ENCODE measurements at places on chromosomes 3 and 15.
A peak's percentile ranks its signal among the peaks of the same experiment; 100 is the strongest.

- no peak for DNase-seq
Measured at GRCh38 chr3:87361956-87362355, 85.6 kb upstream of the POU1F1 start.

- DNase-seq: no peak
Measured at GRCh38 chr15:66720206-66721010, 18.4 kb downstream of the SMAD6 start.

DNA sequence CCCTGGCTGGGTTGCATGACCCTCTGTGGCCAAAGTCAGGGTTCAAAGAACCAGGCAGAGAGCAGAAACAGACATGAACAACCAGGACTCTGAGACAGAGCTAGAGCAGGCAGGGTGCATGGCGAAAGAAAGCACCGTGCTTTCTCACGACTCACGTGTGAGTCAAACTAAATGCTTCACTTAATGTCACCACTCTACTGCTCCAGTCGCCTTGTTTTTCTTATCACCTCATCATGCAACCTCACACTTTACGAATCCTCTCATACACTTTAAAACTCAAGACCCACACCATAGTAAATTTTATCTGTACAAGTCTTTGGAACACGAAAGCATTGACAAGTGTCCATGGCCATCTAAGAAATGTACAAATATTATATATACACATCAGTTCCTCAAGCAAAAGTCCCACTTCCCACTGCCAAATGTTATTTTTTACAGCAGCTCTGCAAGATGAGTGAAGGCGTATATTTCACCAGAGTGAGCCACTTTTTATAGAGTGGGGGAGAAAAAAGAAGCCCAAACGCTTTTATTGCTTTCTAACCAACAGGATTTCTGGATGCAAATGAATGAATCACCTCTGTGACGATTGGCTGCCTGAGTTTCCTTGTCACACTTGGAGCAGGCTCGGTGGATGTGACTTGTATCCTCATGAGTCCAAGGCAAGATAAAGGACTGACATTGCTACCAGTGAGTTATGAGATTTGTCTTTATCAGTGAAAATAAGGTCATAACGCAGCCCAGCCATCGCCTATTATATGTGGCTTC, 16.0 kb upstream of the MEGF11 start:
- no peak for DNase-seq

DNA sequence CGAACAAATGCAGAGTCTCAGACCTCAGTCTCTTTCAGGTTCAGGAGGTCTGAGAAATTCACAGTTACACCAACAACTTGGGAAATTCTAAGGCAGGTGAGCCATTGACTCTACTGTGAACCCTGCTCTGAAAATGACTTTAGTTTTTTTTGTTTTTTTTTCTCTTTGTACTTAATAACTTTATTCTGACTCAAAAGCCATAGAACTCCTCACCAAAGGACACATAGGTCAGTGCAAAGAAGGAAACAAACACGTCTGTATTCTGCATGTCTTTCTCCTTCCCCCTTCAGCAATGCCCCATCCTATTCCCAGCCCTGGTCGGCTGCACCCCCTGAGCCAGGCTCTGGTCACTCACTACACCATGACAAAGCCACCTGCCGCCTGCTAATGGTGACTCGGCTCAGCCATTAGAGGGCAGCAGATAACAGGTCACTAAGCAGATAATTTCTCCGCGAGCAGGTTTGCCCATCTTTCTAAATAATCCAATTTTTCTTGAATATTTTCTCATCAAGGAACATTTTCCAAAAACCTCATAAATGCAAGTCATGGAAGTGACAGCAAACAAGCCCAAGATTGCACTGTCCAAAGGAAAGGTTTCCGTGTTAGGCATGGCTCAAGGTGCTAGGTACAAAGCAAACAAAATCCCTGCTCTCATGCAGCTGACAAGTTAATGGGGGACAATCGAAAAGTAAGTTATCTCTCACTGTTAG, 37.7 kb downstream of the TM4SF4 start:
- DNase-seq: peak; percentile 67

- no peak for DNase-seq
Measured at GRCh38 chr3:73658227-73658626, 33.5 kb upstream of the PDZRN3 start.

DNA sequence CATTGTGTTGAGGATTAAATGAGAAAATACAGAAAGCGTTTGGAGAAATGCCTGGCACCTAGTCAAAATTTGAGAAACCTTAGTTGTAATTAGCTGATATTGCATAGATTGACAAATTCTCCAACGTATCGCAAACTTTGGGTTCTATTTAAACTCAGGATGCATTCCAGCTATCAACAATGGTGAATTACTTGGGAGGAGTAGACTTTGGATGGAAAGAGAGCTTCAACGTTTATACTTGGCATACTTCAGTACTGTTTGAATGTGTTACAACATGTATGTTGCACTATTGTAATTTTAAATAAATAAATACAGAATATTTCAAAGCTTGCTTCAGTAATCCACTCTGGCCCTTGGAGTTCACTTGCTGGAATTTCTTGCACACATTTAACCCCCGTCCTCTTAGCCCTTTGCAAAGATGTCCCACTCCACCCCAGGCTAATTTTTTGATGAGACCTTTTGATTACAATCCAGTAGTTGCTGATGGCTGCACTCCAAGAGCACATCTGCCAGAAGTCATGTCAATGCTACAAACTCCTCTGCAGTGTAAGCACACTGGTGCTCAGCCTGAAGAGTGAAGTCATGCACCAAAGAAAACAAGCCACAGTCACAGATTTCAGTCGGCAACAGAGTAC, 4.7 kb upstream of the DIS3L start:
- DNase-seq: no peak

DNA sequence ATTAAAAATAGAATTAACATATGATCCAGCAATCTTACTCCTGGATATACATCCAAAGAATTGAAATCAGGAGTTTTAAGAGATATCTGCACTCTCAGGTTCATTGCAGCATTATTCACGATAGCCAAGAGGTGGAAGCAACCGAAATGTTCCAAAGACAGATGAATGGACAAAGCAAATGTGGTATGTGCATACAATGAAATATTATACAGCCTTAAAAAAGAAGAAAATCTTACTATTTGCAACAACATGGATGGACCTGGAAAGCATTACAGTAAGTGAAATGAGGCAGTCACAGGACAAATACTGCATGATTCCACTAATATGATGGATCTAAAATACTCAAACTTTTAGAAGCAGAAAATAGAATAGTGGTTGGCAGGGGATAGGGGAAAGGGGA, 9.3 kb upstream of the TMEM158 start:
- no peak for DNase-seq

GRCh38 chr3:156135921-156136638, 15.7 kb downstream of the KCNAB1 start:
- no peak for DNase-seq

GRCh38 chr3:36751326-36751725, 13.0 kb downstream of the DCLK3 start:
- DNase-seq: no peak

DNA sequence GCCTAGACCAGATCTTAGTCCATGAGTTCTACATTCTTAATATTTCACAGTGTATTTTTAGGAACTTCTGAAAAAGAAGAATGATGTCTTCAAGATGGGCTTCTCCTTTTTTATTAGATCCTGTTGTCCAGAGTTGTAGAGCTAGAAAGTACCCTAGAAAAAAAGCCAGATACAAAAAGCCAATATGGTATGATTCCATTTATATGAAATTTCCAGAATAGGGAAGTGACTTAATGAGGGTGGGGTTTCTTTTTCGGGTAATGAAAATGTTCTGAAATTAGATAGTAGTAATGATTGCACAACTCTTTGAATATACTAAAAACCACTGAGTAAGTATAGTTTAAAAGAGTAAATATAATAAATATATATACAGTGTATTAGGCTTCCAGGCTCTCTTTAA, 116.9 kb downstream of the NFKBIZ start:
- DNase-seq: no peak

GRCh38 chr3:50212502-50212901, 7.4 kb downstream of the SLC38A3 start:
- no peak for DNase-seq

DNA sequence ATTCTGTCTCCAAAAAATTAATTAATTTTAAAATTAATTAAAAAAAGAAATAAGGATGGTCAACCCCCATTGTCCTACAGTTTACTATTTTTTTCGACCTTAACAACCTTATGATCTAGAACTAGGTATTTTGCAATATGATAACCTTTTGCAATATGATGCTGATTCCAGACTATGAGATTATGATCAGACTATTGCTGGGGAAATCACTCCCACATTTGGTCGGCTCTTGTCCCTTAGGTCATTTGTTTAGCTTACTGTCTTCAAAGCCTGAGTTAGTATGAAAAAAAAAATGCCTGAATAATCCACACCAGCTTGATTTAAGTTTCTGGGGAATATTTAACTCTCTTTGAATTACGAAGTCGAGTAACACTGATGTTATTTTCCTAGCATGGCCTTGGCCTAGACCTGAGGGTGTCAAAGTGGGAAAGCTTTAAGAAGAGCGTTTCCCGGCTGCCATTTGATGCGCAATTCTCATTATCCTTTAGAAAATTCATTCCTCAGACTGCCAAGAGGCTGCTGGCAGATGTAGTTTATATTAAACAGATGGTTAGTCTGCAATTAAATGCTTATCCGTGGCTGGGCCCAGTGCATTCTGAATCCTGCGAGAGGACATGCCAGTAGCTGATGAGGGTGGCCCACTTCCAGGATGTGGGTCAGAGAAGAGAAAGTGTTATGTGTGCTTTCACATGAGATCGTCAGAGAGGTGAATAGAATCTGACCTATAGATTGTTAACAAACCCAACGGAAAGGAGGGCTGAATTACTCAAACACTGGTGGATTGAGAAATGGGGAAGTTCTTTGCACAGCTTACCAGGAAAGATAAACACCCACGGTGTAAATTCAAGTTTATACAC, 496.0 kb upstream of the THBS1 start:
- DNase-seq: peak; percentile 67

GRCh38 chr3:116440196-116440595, 5.1 kb downstream of the LSAMP start:
- DNase-seq: no peak

DNA sequence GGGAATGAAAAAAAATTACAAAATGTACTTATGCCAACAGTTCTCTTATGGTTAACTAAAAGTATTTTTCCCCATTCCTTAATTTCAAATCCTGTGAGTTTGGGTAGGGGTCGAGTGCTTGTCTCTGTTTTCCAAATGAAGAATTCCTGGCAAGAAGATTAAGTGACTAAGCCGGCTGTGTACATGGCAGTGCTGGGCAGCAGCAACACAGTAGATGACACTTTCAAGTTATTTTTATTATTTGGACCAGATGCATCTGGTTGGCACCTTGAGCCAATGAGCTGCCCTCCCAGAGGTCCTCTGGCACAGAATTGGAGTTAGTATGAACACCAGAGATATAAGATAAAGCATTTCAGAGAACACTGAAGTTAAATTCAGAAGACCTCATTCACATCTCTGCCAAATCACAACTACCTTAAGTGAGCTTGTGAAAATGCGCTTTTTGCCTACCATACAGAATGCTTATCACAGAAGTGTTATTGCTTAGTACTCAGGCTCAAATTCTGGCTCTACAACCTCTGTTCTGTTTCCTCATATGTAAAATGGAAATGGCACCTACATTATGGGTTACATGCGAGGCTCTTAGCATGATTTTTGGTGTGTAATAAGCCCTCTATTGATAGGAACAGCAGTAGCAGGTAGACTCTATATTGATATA, 256.9 kb downstream of the UBE2E2 start:
- no peak for DNase-seq

GRCh38 chr15:29890336-29891095, 68.2 kb upstream of the TJP1 start:
- DNase-seq: no peak

GRCh38 chr3:116211901-116212300, 233.4 kb downstream of the LSAMP start:
- no peak for DNase-seq

DNA sequence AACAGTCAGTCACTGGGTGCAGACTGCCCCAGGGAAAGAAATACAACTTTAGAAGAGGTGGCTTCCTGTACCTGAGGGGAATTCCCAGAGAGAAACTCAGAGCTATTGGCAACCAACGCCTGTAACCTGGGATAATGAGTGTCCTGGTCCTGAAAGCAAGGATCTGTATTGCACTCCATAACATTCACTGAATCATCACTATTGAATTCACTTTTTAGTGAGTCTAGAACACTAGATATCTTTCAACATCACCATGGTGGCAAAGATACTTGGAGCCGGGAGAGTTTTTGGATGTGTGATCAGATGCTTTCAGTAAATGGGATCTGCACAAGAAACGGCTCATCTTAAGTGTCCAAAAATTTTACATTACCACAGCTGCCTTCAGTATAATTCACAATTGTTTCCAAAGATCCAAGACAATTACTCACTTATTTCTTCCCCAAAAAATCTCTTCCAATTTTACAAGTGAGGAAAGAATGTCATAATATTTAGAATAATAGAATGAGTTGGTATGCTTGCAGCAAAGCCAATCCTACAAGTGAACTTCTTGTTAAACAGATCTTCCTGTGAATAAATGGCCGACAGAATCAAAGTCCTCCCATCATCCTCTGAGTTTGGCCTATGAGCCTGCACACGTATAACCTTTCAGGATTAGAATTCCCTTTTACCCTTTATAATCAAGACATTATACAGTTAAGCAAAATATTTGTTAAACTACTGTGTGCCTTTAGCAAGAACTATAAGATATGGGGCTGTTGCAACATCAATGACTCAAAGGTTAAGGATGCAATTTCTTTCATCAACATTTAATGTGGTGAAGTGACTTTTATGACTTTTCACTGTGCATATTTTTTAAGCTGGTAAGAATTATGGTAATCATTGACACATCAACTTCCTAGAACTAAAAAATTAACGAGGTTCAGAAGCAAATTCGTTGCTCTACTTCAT, 243.3 kb upstream of the COL8A1 start:
- no peak for DNase-seq

GRCh38 chr3:5122741-5123706, 932 bp downstream of the ARL8B start:
- no peak for DNase-seq

- no peak for DNase-seq
Measured at GRCh38 chr3:183487896-183488295, 59.5 kb upstream of the MCF2L2 start.

DNA sequence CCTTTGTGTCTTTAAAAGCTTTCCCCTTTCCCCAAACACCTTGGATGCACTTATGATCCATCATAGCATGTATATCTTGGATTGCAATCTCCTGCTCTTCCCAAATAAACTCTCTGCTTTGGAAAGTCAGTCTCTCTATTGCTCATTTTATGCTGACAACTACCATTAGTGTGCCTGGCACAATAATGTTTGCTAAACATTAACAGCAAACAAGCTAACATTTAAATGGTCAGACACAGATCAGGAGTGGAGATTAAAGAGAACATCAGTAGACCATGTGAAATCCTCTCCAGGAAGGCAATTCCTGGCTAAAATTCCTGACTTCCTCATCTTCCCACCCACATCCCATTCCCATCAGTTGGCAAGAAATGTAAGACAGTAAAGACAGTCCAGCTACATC, 44.3 kb upstream of the EIF1B start:
- no peak for DNase-seq

Measured in Right ventricle myocardium inferior (tissue), 1 donor.